NCI-H2081 treated with DMSO at 0.1 percent for 48 hours (cell line): ENCODE measurements at places on chromosomes 4 and X.

GRCh38 chr4:10441512-10441911 is 15.7 kb downstream of the ZNF518B start:
- no peak for DNase-seq

DNA sequence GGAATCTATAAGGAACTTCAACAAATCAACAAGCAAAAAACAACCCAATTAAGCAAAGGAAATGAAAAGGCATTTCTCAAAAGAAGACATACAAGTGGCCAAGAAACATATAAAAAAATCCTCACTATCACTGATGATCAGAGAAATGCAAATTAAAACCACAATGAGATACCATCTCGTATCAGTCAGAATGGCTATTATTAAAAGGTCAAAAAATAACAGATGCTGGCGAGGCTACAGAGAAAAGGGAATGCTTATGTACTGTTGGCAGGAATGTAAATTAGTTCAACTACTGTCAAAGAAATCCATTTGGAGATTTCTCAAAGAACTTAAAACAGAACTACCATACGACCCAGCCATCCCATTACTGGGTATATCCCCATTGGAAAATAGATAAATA is 292.4 kb upstream of the FAT1 start:
- DNase-seq = no peak

DNA sequence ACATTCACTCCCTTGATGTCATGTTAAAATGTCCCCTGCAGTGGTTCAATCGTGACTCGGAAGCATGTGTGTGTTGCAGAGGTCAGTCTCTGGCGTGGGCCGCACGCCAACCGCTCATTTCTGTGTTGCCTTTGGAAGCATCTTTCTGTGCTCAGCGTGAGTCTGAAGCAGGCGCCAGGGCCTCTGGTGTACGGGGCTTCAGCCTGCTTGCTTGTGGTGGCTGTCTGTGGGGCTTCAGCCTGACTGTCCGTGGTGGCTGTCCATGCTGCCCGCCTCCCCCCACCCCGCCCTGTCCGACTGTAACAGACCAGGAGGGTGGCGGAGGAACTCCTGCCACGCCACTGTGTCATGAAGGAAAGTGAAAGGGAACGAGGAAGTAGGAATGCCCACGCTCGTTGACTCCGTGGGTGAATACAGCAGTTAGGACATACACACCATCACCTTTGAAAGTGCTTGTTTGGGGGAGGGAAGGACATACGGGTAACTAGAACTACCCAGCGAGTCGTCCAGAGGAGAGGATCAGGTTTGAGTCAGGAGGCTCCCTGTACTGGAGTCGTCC is 14.7 kb upstream of the CLCN4 start:
- no peak for DNase-seq

DNA sequence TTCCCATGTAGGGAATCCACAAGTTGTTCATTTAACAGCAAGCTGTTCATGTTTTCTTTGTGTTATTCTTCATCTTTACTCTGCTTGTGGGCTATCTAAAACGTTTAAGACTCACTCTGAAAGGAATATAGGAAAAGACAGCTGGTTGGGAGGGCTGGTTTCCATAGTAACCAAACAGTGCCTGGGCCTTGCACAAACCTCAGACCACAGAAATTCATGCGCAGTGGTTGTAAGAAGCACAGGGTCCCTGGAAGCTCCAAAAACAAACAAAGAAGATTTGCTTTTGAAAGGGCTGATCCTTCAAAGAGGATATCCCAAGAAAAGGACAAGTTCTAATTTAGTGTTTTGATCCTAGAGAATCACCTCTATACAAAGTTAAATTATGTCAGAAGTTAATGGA is 7.8 kb downstream of the SERTM2 start:
- DNase-seq = no peak

- DNase-seq = no peak
Measured at GRCh38 chr4:103156106-103156505, 42.0 kb downstream of the CENPE start.

DNA sequence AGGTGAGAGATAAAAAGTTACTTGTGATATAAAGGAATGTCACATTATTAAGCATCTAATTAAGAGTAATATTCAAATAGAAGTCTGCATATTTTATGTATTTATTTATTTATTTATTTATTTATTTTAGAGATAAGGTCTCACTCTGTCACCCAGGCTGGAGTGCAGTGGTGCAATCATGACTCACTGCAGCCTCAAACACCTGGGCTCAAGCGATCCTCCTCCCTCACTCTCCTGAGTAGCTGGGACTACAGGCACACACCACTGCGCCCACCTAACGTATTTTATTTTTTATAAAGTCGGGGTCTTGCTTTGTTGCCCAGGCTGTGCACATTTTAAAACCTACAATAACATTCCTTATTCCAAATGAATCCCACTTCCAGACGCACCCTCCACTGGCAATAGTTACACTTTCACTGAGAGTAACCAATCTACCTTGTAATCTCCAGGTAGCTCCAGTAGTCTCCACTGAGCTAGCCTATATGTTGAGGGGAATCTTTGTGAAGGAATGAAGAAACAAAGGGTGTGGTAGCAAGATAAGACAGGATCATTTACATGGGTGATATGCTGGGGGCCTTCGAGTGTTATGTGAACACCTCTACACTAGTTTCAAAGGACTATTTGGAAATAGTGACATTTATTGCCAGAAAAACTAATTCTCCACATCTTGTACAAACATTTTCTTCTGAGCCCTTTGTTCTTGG is 11.9 kb downstream of the SH3D19 start:
- DNase-seq = no peak

DNA sequence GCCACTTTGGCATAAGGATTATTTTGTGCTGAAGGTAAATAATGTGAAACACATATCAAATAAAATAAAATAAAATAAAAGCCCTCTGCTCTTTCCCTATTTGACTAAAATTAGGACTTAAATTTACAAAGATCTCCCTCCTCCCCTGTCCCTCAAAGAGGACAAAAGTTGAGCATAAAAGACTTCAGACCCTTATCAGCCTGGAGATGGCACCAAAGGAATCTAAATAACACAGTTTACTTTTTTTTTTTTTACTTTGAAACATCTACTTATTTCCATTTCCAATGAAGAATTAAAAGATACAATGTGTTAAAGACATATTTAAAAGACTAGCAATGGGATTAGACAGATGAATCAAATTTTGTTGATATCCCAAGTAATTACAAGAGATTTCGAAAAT is 89.7 kb downstream of the EPHA5 start:
- no peak for DNase-seq

- no peak for DNase-seq
Measured at GRCh38 chr4:108092288-108092687, 76.4 kb downstream of the LEF1 start.

GRCh38 chrX:107710617-107711391 is 64.8 kb downstream of the TSC22D3 start:
- no peak for DNase-seq

- DNase-seq = no peak
Measured at GRCh38 chrX:150719621-150720020, 26.4 kb downstream of the MTMR1 start.

- no peak for DNase-seq
Measured at GRCh38 chr4:118767109-118767508, 68.8 kb downstream of the SEC24D start.

DNA sequence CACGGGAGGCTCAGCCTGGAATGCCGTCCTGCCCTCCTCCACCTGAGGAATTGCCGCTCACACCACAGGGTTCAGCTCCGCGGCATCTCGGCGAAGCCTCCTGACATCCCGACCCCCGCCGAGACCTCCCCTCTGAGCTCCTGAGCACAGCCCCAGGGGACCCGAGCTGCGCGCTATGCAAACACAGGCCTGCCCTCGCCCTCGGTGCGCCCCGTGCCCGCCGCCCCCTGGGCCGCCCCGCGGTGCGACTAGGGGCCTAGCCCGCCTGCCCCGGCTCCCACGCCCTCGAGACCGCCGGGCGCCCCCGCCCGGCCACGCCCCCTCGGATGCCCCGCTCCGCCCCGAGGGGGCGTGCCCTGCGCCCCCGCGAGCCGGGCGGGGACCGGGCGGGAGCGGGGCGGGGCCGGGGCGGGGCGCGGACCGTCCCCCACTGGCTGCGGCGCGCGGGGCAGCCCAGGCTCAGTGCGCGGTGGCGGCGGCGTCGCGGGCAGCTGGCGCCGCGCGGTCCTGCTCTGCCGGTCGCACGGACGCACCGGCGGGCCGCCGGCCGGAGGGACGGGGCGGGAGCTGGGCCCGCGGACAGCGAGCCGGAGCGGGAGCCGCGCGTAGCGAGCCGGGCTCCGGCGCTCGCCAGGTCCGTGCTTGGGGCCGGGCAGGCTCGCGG is at the start of gene FGFR3:
FGFR3 (plus strand) TSS at position 462 of the 664 bp plus-strand sequence. CDS start 642 bp downstream, outside the sequence.
- no peak for DNase-seq

GRCh38 chrX:153728951-153729631 is 4.4 kb downstream of the ABCD1 start:
- DNase-seq = no peak

DNA sequence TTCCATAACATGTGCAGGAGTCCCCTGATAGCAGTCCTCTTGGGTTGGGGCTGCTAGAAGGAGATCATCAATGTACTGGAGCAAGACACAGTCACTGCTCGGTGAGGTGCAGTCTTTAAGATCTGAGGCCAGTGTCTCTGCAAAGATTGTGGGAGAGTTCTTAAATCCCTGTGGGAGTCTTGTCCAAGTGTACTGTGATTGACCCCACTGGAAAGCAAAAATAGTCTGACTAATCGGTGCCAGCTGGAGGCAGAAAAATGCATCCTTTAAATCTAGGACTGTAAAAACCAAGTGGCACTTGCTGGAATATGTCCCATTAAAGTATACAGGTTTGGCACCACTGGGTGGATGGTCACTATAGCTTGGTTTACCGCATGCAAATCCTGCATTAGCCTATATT is 31.1 kb downstream of the SULT1E1 start:
- no peak for DNase-seq

DNA sequence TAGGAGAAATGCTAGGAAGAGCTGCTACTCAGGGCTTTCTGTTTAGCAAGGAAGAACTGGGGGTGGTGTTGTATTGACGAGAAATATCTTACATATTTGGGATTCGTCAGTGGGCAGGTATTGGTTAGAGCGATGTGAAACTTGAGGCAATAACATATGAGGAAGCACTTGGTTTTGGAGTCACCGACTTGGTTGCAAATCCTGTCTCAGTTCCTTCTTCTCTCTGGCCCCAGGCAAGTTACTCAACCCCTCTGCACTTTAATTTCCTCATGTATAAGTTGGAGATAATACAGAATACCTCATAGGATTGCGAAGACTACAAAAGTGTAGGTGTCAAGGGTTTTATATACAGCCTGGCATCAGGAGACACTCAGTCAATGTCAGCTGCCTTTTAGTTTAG is 34.1 kb downstream of the GPAT3 start:
- no peak for DNase-seq

- DNase-seq = no peak
Measured at GRCh38 chr4:7734651-7735260, 204.9 kb downstream of the AFAP1 start.

DNA sequence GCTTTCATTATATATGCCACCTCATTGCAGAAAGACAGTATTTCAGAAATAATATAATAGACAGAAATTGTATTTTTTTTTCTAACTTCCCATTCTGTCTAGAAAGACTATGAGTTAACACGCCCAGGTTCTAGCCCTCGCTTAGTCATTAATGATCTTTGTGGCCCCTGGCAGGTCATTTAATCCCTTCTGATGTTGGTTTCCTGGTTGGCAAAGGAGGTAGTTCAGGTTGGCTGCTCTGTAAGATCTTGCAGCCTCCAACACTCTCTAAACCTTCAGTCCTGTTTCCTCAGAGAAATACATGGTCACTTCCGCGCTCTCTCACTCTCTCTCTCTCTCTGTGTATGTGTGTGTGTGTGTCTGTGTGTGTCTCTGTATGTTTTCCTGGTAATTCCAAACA is 156.3 kb upstream of the NOCT start:
- no peak for DNase-seq

GRCh38 chr4:77586951-77587383 is 18.7 kb upstream of the CXCL13 start:
- DNase-seq = no peak

GRCh38 chrX:130304587-130305368 is 34.9 kb upstream of the SLC25A14 start:
- no peak for DNase-seq

DNA sequence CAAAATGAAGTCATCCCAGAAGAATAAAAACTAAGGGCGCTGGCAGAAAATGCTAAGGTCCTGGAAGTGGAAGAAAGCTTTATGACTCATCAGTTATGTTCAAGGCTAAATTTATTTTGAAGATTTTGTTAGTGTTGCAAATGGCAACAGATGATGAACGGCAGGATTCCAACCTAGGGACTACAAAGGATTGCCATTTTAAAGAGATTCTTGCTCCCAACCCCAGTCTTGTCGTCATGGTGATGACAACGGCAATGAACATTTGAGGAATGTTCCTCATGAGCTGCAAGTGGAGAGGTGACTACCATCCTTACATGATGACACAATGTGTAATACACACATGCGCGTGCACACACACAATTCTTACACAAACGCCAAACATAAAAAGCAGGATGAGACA is 54.4 kb upstream of the FTHL17 start:
- DNase-seq = no peak

DNA sequence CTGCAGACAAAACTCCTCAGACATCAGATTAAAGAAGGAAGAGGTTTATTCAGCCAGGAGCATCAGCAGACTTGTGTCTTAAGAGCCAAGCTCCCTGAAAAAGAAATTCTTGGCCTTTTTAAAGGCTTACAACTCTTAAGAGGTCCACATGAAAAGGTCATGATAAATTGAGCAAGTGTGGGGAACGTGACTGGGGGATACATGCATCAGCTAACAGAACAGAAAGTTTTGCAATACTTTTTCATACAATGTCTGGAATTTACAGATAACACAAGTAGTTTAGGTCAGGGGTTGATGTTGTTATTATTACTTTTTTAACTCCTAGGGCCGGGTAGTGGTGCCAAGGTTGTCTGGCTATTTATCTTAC is 55.6 kb upstream of the RBMX start:
- no peak for DNase-seq

DNA sequence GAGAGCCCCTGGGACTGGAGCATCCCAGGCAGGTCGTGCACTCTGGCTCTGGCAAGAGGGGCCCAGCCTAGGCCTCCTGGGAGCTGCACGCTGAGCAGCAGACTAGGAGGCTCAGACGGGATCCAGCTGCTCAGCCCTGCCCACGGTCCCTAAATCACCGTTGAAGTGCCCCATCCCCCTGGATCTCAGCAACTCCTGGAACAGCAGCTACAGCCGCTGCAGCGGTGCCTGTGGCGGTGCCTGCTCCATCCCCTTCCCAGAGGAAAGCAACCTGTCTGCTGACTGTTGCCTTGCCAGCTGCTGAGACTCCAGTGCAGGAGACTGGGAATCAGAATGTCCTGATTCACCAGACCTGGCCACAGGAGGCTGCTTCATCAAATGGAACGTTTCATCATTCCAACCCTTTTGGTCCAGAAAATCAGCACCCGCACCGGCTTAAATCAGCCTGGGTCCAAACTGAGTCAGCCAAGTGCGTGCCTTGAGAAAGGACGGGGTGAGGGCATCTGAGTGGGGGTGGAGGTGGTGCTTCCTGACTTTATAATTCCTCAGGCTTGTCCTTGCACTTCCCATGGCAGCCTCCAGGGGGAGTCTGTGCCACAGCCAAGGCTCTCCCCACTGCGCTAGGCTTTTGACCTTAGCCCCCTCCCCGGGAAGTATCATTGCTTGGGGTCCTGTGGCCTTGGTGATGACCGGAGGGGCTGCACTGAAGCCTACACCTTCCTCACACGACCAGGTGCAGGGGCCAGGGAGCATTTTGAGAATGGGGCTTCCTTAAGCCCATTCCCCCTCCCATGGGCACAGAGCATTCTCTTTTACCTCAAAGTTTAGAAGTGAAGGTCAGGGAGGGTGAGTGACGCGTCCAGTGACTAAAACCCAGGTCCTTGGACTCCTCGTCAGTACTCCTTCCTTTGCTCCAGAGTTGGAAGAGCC is 6.5 kb downstream of the ZNF185 start:
- no peak for DNase-seq

GRCh38 chr4:16129336-16129735 is 45.5 kb upstream of the PROM1 start:
- peak; percentile 42 for DNase-seq

GRCh38 chr4:169485791-169486742 is 126.3 kb downstream of the NEK1 start:
- DNase-seq = no peak
